Naive B cell (primary cell): ENCODE measurements at places on chromosomes 1 and 21.
A peak's percentile ranks its signal among the peaks of the same experiment; 100 is the strongest.

- no peak for DNase-seq
These were observed 8.9 kb upstream of the PCBP3 start for GRCh38 chr21:45634511-45635183.

- no peak for DNase-seq
These were observed 362.6 kb upstream of the C1orf87 start for GRCh38 chr1:60436186-60436585.

- no peak for DNase-seq
These were observed 472.9 kb downstream of the MATN1 start for GRCh38 chr1:30250338-30250983.

DNA sequence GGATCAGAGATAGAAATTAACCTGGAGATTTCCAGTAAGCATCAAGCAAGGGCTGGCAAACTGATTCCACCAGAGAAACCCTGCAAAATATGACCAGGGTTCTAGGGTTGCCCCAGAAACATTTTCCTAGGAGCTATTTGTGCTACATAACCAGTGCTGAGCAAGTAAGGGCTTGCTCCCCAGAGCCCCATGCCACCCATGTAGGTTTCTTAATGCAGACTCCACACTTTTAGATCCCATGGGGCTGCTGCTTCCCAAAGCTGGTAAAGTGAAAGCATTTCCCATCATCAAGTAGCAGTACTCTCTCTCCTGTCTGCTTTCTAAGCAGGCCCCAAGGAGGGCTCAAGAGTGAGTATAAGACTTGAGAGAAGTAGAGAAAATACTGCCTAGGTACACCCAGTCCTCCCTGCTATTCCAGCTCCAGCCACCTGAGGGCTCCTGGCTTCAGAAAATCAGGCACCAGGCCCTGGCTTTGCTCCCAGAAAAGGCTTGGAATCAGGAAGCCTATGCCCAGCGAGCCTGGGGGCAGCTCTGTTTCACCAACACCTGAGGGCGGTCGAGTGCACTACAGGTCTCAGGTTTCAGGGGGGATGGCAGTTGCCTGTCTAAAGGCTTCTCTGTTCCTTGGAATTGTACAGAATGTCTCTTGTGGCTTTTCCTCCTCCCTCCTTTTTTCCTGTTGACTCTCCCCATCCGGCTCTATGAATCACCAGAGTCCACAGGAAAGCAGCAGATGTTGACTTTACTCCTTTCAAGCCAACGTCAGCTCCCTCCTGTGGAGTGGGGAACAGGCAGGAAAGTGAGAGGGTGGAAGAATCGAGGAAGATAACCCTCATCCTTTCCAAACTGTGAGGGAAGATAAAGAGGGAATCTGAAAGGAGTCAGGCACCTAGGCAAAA lies 6.2 kb upstream of the ANKRD35 start:
- DNase-seq = peak; percentile 30

- no peak for DNase-seq
These were observed 73.8 kb downstream of the POU2F1 start for GRCh38 chr1:167294528-167294927.

GRCh38 chr21:33461538-33462250 lies 18.1 kb downstream of the TMEM50B start:
- no peak for DNase-seq

DNA sequence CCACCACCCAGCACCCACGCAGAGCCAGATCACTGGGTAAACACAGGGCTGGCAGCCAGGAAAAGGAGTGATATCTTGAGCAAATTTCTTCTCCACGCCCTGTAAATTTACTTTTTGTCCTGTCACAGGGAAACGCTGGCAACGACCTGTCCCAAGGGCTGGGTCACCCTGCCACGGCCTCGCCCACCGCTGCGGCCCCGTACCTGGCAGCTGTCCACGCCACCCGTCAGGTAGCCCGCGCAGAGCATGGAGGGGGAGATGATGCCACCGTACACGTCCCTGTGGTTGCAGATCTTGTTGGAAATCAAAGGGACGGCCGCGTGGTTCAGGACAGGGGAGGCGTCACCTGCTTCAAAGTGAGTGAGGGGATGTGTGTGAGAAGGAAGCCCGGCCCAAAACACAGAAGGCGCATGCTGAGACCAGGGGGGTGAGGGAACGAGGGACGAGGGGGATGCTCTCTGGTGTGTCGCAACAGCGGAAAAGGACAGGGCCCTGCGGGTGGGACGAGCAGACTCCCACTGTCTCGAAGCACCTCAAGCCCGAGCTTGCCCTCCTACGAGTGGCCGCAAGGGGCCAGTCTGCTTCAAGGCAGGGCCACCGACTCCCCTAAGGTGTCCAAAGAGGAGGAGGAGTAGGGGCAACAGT lies 10.1 kb upstream of the TFF1 start:
- DNase-seq = no peak

DNA sequence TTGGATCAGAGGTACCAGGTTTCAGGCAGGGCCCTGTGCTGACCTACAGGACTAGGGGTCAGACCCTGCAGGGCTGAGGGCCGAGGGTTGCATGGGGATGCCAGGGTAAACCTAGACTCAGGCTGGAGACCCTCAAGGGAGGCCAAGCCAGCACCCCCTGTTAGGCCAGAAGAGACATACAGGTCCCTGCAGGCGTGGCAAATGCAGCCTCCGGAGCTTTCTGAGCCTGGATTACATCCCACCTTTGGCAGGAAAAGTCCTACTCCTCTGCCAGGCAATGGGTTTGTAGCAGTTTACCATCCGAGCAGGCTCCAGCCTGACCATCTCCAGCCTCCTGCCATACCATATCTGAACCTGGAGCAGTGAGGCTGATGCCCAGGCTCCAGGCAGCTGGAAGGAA lies 425.3 kb downstream of the NPHP4 start:
- no peak for DNase-seq

GRCh38 chr1:107058245-107059032 lies 2.0 kb downstream of the PRMT6 start:
- no peak for DNase-seq

DNA sequence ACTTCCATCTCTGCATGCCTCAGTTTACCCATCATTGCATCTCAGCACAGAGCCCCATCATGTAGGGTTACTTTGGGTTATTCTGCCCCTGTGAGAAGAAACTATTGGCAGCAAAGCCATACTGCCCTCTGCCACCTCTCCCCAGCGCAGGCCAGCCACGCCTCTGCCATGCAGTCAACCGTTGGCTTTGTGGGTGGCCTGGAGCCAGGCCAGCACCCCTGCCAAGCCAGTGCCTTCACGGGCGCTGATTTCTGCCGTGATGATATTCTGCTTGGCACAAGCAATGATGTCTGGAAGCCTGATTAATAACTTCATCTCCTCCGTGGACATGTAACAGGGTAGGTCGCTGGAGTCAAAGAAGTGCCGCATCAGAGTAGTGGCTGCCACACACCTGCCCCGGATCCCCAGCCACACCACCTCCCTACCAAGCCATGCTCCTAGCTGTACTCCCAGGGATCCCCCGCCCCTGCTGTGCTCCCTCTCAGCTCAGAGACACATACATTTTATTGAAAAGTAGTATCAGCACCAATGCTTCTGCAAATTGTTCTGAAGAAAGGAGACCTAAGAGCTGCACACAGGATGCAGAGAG lies 15.0 kb upstream of the CEP85 start:
- no peak for DNase-seq

DNA sequence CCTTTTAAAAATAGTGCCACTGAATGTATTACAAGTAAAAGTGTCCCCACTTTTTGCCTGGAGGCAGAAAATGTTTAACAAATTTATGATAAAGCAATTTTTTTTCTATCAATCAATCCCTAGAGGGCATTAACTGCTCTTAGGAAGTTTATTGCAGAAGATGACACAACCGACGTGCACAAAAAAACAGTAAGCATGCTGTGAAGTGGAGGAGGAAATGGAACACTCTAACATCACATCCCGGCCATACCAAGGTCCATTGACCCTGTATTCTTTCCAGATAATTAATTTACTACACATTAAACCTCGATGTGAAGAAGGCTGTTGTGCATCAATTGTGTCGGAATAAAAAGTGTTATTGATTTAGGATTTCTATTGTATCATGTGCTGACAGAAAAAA lies 264.9 kb upstream of the NR5A2 start:
- no peak for DNase-seq

DNA sequence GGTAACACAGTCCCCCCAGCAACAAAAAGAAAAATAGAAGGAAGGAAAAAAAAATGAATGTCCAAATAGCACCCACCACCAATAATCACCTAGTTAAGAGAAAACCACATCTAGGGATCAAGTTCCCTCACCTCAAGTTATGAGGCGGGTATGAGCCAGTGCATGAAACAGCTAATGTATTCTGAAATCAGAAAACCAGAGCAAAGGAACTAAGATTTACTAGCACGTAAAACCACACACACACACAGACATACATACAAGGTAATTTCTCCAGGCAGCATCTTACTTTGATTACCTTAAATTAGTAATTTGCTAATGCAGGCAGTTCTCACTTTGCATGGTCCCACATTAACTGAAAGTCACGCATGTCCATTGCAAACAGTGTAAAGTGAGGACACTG lies 109.8 kb downstream of the HLCS start:
- no peak for DNase-seq

DNA sequence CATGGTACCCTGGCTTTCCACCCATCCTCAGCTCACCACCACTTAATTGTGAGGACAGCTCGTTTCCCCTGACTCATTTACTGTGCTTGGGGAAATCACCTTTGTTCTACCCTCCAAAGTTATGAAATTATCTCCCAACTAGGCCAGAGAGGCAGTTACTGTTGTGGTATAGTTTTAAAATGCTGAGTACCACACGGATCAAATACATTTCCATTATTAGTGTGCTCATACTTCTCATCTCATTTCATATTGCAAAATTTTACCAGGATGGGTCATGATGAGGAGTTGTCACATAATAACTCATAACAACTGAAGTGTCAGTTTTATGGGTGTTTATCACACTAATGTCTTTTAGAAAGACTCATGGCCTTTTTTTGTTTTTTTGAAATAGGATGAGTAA lies 9.2 kb upstream of the OR2B11 start:
- no peak for DNase-seq

- DNase-seq = no peak
These were observed 143.6 kb downstream of the SPATA46 start for GRCh38 chr1:162233066-162233465.

GRCh38 chr1:243851257-243851756 lies 1.3 kb upstream of the AKT3 start:
- peak; percentile 4 for DNase-seq

DNA sequence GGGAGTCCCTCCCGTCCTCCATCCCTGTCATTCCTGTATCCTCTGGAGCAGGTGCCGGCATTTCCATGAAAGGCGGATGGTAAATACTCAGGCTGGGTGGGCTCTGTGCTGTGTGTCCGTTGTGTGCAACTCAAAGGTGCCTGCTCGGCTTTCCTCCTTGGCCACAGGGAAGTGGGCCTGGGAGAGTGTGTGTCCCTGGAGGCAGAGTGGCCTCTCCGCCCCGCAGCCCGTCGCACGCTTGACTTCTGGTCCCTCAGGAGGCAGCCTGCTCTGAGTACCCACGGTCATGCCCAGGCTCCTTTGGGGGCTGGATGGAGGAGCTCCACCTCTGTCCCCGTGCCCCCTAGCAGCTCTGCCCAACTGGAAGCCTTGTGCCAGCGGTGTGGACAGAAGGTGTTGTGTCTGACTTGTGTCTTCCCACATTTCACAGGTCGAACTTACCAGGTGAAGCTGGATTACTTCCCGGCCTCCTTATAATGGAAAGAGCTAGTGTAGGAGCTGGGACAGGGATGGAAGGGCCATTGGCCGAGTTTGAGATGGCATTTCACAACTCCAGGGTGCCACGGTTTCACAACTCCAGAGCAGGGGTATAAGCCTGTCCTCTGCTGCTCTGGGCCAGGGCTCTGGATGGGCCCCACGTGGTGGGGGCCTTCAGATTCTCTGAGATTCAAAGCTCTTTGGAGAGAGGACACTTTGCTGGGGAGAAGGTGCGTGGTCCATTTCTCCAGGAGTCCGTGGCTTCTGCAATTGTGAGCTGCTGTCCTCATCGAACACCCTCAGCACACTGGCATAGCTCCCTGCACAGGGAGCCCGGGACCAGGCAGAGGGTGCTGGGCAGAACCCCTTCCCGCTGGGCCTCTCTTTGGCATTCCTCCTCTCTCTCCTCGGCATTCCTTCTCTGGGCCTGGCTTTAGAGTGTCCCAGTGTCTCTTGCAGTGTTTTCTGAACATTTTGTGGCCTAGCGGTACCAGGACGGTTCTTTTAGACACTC lies 152.7 kb upstream of the COL6A1 start:
- DNase-seq = no peak
